ENCODE measurements at places on chromosomes 2 and 18. TPM values are rescaled to one million over a fixed set of nuclear protein-coding genes. Genes with fewer than 3 reads are reported as not detected.

NOSTRIN gene
- total RNA-seq: not detected

MALL gene
- 0.50 TPM for total RNA-seq

- H3K4me1 ChIP-seq: no peaks in the 10 kb centered on the region
- no peak for DNase-seq
- H3K36me3 ChIP-seq: no peaks in the 10 kb centered on the region
- no peak overlapping the region for H3K27ac ChIP-seq
- no peak overlapping the region for H3K4me3 ChIP-seq
These were observed 225.5 kb upstream of the GALNT5 start for GRCh38 chr2:157032017-157032416.

- H3K4me3 ChIP-seq: no peak overlapping the region
- H3K4me1 ChIP-seq: no peaks in the 10 kb centered on the region
- no peaks in the 10 kb centered on the region for H3K36me3 ChIP-seq
- no peak overlapping the region for H3K27ac ChIP-seq
These were observed 380.2 kb downstream of the TXNL1 start for GRCh38 chr18:56258178-56258577.

- no peak overlapping the region for H3K27ac ChIP-seq
- no peak for DNase-seq
- H3K36me3 ChIP-seq: no peaks in the 10 kb centered on the region
- no peaks in the 10 kb centered on the region for H3K27me3 ChIP-seq
These were observed 1.1 kb downstream of the EMILIN1 start for GRCh38 chr2:27079233-27080139.

All from CD8-positive, alpha-beta memory T cell (primary cell).